ENCODE measurements at places on chromosomes 4 and X.

- DNase-seq = no peak
These were observed 11.2 kb downstream of the BLTP1 start for GRCh38 chr4:122163301-122163700.

GRCh38 chr4:168797194-168797593 is 212.9 kb downstream of the CBR4 start:
- no peak for DNase-seq

DNA sequence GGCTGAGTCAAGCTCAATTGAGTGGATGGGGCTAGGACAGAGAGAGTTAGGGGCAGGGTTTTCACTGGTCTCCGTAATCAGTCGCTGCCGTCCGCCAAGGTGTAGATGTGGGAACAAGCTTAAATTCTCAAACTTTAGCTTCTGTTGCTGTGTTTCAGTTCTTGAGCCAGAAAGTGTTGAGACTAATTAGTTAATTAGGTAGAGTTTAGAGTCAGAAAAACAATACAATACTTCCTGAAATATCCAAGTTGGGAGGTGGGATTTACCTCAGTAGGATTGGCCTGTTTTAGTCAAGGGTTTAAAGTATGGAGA is 1.1 kb upstream of the UBE2D3 start:
- no peak for DNase-seq

DNA sequence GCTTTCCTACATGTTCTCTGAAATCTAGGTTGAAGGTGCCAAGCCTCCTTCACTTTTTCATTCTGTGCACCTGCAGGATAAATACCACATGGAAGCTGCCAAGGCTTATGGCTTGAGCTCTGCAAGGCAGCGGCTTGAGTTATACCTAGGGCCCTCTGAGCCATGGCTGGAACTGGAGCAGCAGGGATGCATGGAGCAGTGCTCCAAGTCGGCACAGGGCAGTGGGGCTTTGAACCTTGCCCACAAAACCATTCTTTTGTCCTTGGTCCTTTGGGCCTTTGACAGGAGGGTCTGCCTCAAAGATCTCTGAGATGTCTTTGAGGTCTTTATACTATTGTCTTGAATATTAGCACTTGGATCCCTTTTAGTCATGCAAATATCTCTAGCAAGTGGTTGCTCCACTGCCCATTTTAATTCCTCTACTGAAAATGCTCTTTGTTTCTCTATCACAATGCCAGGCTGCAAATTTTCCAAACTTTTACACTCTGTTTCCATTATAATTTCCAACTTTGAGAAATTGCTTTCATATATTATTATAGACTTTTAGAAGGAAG is 536.2 kb upstream of the KLHL4 start:
- no peak for DNase-seq

DNA sequence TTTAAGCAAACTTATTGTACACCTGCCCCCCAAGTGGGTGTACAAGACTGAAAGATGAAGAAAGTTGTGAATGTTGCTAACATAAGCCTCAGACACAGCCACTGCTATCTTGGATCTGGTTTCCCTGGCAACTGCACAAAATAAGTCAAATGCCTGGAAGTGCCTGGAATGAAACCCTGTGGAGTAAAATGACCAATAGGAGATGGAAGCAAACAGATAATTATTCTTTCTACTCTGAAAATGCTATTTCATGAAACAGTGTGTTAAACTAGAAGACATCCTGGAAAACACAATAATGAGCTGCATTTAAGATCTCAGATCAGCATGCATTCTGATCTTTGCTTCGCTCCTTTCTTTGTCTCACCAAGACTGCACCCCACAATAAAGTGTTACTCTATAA is 1016.0 kb downstream of the ARAP2 start:
- no peak for DNase-seq

GRCh38 chrX:13194291-13195103 is 125.4 kb downstream of the ATXN3L start:
- DNase-seq = no peak

- no peak for DNase-seq
These were observed 15.0 kb downstream of the BCLAF3 start for GRCh38 chrX:19975845-19976244.

GRCh38 chr4:95181996-95182306 is 366.8 kb downstream of the UNC5C start:
- no peak for DNase-seq

DNA sequence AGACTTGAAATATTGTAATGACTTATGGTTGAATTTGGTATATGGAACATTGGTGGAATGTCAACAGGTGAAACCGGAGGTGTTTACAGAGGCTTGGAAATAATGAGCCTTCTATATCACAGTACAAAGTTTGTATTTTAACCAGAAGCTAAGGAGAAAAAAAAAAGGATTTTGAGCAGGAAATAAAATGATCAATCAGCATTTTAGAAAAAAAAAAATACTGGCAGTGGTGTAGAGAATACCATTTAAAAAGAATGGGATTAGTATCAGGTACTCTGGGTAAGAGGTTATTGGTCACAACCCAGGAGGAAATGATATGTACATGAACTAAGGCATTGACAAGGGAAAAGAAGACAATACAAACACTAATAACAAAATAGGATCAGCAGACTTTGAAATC is 587.1 kb upstream of the HTR2C start:
- no peak for DNase-seq

DNA sequence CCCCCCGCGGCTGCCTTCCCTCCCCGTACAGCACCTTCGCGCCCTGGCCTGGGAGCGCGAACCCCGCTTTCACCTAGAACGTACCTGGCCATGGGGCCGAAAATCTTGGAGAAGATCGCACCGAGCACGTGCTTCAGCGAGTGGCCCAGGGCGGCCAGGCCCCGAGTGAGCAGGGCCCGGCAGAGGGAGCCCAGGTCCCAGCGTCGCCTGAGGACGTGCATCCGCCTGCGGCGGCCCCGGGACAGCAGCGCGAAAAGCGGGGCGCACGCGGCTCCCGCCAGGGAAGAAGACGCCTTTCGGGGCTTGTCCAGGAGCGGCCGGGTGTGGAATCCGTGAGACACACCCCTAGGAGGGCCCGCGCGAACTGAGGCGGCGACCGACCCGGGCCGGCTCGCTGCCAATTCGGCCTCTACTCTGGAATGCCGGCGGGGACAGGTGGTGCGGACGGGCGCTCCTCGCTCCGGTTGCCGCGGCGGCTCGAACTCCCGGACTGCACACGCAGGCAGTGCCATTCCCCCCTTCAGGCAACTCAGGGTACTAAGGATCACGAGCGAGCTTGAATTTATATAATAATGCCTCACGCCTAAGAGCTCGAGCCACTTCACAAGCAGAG is at the start of gene HS6ST2:
HS6ST2 (minus strand) TSS at position 539 of the 613 bp plus-strand sequence.
- DNase-seq = no peak

GRCh38 chrX:15976396-15976795 is 121.8 kb upstream of the AP1S2 start:
- DNase-seq = no peak

DNA sequence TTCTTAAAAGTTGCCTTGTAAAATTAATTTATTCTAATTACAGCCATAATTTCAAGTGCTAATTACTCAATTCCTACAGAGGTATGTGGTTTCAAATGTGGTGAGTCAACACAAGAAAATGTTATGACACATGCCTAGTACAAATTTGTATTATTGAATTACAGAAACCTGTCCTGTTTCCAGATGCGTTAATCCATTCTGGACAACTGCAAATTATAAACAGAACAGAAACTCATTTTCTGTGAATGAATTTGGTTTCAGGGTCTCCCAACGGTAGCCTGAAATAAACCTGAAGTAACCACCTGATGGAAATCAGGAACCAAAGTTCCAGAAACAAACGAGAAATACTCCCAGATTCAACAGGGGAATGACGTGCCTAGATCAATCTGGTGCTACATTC is 328.6 kb upstream of the F9 start:
- no peak for DNase-seq

Measured in stimulated activated CD8-positive, alpha-beta memory T cell treated with anti-CD3 and anti-CD28 coated beads, Interleukin-2, amount 100 ng/mL, for 48 hours (primary cell).